ENCODE measurements at places on chromosomes 16 and 17.

DNA sequence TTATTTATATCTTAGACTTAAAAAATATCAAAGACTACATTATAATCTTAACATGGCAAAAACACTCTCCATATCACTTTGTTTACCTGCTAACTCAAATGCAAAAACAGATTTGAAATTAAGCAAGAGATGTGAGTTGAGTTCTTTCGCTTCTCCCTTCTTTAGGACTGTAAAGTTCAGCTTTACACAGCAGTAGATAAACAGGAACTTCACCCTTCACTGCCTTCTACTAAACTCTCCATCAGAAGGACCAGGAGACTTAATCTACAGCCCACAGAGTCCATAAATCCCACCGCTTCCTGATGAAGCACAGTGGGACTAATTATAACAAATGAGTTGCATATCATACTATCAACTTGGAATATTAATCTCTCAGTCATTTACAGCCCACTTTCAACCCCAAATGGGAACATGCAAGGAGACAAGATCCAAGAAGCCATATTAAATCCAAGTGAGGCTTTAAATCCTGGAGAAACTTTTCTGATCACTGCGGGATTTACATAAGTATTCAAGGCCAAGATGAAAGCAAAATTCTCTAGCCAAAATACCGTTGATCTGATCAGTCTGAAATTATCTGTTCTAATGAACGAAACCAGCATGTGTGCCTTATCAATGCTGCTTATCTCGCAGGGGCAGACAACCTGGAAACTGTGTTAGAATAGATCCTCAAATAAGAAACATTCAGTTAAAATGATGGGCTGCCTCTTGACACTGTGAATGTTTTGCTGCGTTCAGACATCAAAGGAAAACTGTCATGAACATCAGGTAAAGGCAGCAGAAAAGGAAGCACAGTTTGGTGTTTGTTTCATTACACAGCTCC lies 1.6 kb downstream of the AMFR start:
- DNase-seq, result no peak

- DNase-seq, result no peak
Observed at GRCh38 chr16:4089811-4090301, 26.4 kb downstream of the ADCY9 start.

DNA sequence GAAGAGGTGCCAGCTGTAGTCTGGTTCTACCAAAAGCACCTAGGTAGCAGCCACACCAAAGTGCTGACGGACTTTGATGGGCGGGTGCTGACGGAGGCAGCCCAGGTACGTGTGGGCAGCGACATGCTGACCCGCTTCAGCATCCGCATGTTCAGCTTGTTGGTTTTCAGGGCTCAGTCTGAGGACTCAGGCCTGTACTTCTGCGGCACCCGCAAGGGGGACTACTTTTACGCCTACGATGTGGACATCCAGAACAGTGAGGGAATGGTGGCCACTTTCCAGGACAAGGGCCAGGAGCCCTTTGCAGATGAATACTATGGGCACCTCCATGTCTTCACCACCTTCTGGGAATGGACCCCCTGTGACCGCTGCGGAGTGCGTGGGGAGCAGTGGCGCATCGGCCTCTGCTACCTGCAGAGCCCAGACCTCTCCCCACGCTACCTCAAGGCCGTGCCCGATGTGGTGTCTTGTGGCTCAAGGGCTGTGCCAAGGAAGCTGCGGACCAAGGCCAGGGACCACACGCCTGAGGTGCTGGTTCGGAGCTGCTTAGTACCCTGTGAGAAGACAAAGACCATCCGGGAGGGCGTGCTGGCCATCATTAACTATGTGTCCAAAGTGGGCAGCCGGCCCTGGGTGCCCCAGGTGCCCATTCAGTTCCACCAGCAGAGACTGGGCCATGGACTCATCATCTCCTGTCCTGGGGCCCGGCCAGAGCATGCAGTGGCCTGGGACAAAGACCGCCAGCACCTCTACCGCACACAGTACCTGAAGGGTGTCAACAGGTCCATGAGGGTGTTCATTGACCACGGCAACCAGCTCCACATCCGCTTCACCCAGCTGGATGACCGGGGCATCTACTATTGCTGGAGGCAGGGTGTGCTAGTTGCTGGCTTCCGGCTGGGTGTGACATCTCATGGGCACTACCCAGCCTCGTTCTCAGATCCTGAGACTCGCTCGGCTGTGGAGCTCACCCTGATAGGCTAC lies 5.0 kb upstream of the EFTUD2 start:
- DNase-seq, result no peak

DNA sequence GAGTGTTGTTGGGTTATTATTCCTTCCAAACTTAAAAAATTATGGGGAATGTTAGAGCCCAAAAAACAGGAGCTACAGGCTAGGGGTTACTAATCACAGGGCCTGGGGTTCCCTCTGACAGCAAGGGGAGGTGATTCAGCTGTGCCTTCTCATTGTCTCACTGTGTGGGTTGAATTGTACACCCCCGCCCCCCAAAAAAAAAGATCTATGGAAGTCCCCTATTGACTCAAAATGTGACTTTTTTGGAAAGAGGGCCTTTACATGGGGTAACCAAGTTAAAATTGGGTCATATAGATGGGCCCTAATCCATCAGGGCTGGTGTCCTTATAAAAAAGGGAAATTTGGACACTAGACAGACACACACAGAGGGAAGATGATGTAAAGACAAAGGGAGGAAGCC lies 190.2 kb downstream of the SOX9 start:
- DNase-seq, result no peak

GRCh38 chr17:60506312-60506711 lies 19.7 kb downstream of the APPBP2 start:
- no peak for DNase-seq

DNA sequence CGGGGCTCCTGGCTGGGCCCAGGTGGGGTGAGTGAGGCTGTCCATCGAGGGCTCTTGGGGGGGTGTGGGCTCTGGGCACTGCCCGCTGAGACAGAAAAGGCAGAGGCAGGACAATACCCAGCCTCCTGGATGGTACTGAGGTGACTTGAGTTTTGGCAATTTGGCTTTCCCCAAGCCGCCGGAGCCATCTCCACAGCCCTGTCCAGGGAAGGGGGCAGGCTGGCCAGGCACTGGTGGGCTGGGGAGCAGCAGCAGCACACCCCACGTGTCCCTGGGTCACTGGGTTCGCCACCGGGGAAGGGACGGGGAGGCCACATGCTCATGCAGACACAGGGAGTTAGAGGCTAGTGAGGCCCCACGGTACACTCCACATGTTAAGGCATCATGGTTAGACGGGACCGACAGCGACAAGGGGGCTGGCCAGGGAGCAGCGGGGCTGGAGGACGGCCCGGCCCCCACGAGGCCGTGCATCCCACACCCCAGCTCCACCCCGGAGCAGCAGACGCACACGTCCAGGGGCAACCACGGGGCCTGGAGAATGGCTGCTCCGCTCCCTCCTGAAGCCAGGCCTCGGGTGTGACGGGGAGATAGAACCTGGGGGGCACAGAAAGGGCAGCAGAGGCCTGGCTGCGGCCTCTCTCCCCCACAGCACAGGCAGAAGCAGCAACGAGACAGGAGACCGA lies 3.0 kb downstream of the ARHGDIA start:
- DNase-seq, result no peak

- no peak for DNase-seq
Observed at GRCh38 chr16:88103581-88104188, 152.5 kb downstream of the BANP start.

GRCh38 chr16:49763826-49764225 lies 92.1 kb downstream of the ZNF423 start:
- no peak for DNase-seq

DNA sequence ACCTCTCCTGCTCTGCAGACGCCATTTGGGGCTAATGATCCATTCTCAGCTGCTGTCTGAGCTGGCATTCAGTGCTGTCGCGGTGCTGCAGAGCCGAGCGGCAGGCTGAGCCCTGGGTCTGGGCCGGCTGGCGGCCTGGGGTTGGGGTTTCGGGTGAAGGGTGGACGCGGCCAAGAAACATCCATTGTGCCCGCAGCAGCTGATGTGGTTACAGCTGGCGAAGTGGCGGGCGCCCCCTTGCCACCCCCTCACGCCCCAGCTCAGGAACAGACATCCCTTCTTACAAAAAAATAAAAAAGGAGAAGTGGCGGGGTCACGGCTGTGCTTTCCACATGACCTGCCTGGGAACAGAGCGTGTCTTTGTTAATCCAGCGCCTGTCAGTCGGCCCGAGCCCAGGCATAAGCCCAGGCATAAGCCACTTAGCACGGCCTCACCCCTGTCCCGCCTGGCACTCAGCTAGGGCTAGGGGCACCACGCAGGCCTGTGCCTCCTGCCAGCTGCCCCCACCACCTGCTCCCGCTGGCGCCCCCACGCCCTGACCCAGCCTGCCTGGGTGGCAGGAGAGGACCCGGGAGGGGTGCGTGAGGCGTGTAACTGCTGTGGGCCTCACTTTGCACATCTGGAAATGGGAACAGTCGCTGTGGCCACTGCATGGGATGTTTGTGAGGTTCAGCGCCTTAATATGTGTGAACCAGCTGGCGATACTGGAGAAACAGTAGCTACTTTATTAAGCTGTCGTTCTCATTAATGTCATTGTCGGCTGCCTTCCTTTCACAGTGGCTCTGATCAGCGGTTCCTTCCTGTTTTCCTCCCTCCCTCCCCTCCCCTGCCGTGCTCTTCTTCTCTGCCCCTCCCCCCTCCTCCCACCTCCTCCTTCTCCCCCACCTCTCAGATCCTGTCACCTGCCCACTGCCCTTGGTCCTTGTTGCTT lies 197.7 kb upstream of the CIBAR2 start:
- DNase-seq, result peak; percentile 72

DNA sequence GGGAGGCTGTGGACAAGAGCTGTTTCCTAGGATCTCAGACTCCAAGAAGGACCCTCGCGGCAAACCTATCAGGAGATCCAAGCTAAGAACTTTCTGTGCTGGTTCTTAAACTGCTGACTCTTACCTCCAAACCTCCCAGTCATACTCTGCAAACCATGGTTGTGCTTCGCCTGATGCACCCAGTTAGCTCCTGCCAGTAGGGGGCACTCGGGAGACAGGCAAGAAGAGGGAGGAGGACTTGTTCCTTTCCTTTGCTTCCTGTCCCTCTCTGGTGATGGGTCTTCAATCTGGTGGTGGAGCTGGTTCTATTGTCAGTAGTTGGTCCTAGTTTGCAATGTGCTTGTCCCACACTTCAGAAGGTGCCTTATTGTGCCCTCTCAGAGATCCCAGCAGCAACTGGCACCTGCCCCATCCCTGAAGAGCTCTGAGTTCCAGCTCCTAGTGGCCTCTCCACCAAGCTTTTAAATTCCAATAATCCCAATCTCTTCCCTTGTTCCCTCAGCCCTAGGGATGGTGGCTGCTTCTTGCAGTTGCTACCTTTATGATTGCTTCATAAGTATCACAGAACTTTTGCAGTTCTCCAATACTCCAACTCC lies 113.5 kb upstream of the RPL38 start:
- peak; percentile 19 for DNase-seq

DNA sequence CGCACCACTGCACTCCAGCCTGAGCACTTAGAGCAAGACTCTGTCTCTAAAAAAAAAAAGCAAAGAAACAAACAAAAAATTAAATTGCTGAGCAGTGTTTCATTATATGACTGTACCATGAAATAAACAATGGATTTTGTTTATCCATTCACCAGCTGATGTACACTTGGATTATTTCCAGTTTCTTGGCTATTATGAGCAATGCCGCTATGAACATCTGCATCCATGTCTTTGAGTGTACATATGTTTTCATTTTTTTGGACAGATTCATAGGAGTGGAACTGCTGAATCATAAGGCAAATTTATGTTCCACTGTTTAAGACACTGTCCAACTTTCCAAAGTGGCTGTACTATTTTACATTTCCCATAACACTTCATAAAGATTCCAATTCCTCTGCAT lies 8.0 kb downstream of the RNF157 start:
- DNase-seq, result no peak

- DNase-seq, result no peak
Observed at GRCh38 chr17:32492648-32493289, 6.0 kb downstream of the CDK5R1 start.

GRCh38 chr16:57645691-57646387 lies 17.4 kb downstream of the ADGRG1 start:
- DNase-seq, result no peak

DNA sequence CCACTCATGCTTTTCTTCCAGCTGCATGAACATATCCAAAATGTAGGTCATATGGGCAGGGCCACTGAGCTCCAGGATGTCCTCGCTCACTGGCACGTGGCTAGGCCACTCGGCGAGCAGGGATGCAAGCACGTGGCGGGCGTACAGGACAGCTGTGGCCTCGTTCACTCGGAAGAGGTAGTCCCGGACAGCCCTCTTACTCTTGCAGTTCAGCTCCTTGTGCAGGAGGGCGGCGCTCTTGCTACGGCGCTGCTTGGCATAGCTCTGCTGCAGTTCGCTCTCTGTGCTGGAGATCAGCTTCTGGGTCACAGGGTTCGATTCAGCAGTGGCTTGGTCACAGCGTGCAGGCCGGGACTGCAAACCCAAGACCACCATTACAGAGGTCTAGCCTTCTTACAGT lies 53.1 kb upstream of the ATP2A3 start:
- no peak for DNase-seq

GRCh38 chr16:57263541-57264351 lies 18.7 kb downstream of the ARL2BP start:
- DNase-seq, result no peak

Measured in CD4-positive, alpha-beta T cell treated with Interleukin-17A for 4 hours (primary cell).